ENCODE measurements at places on chromosomes 1 and 21. TPM values are rescaled to one million over a fixed set of nuclear protein-coding genes. Genes with fewer than 3 reads are reported as not detected.

The C4BPA gene
- total RNA-seq: not detected

The NTMT2 gene
- total RNA-seq: 5.7 TPM

The POTED gene
- not detected for total RNA-seq

GRCh38 chr1:222995236-222995580, 147.8 kb downstream of the TLR5 start:
- no peak for DNase-seq

GRCh38 chr1:160114085-160114484, 1.5 kb upstream of the ATP1A2 start:
- DNase-seq: no peak

GRCh38 chr1:13873032-13873431, 173.0 kb downstream of the PRDM2 start:
- DNase-seq: no peak

DNA sequence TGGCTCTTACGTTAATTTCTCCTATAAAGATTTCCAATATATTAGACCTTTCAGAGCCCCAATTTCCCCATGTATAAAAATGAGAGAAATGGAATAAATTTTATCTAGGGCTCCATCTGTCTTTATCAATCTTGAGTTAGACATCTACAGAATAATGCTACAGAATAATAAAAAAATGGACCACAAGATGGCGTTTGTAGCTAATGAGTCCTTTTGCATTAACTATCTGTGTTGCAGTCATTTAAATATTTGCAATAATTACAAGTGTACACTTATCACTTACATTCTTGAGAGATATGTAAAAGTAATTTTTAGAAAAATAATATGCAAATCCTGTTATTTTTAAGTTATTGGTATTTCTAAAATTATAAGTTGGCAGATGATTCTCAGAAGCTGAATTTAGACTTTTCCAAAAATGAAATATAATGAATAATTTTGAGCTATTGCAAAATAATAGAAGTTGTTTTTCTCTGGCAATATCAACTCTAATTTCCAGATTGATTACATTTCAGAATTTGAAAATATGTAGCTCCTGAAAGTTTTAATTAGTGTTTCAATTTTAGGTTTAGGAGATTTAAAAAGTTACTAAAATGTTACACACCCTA, 87.7 kb downstream of the SNX7 start:
- DNase-seq: no peak

All from left ventricle myocardium inferior (tissue), 1 donor.